ENCODE measurements at places on chromosomes 7 and 10. TPM values are rescaled to one million over a fixed set of nuclear protein-coding genes. Genes with fewer than 3 reads are reported as not detected.

LIPK gene
- total RNA-seq = not detected

ANKRD1 gene
- total RNA-seq = 14.1 TPM

USP6NL gene
- 12.2 TPM for total RNA-seq

TMEM213 gene
- total RNA-seq = not detected

PKD2L1 gene
- 0.09 TPM for total RNA-seq

Measured in A549 treated with GW870086 at 1 μM for 4 hours (cell line).